ENCODE measurements at places on chromosomes 2 and 18.

DNA sequence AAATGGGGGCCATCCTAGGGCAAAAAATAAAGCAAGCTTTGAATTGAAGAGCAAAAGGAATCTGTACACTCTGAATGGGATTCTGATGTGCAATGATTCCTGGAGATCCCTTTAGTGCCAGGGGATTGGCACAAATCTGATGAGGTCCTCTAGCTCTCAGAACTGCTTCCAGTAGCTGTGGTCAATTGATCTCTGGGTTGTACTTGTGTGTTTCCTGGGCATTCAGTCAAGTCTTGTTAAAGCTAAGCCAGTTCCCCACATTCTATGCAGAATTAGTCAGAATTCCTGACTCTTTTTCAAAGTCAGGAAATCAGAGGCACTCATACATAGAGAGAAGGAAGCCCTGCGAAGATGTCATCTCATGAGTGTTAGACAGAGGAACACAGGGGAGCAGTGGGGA, 161.3 kb downstream of the DNER start:
- no peak for DNase-seq

- DNase-seq = no peak
Measured at GRCh38 chr18:59400407-59400806, 41.3 kb upstream of the LMAN1 start.

DNA sequence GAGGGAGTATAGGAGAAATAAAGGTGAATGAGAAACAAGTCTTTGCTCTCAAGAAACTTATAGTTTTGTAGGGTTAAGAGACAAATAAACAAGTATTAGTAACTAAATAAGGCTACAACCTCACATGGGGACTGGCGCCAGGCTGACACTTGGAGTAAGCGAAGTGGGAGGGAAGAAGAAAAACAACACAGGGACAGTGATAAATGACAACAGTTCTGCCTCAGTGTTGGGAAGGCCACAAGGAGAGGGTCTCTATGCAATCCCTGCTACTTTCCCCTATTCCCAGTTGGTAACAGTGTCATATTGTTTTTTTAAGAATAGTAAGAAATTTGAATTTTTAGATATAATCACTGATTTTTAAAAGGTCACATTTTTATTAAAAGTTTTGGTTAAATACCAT, 4.0 kb downstream of the APLF start:
- DNase-seq = no peak

DNA sequence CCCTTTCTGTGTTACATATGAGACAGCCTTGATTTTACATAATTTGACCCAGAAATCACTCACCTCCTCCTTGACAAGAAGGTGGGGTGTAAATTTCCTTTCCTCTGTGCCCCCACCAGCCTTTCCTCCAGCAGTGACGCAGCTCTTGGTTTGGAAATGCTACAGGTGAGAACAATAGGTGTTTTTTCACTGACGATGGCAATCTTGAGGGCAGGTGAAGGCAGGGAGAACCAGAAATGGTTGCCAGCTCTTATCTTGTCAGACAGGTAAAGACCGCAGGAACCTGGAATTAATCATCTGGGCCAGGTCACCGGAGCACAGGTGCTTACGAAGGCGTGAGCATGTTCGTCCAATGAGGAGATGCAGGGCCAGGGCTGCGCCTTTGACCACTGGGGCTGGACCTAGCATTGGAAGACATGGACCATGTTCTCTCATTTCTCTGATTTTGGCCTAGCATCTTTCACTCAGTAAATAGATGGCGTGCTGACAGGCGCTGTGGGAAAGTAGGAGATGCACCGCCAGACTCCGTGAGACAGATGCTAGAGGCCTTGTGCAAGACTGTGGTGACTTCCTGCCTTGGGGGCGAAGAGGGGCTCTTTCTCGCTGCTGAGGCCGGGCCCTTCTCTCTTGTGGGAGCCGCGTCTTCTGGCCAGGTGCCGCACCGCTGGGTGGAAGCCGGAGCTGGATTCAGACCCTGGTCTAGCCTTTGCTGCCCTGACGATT, 4.0 kb downstream of the CIDEA start:
- no peak for DNase-seq

Measured in stimulated activated CD4-positive, alpha-beta T cell treated with anti-CD3 and anti-CD28 coated beads, Interleukin-1b, Interleukin-23, amount 100 ng/mL, for 1 hour (primary cell).